ENCODE measurements at places on chromosomes 1 and 21.

DNA sequence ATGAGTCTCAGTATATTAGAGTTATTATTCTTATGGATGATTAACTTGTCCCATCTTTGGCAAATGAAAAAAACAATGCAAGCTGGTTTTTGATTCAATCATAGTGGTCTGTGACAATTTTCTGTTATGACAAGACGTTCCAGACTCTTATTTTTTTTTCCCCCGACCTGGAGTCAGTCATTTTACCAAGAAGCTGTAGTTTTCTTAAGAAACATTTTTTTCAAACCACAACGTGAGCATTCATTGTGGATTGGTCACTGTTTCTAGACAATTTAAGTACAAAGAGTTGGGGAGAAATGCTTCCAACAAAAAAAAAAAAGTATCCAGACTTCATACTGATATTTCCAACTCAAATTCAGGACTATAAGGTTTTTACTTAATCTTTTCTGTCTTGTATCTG is 8.0 kb upstream of the ANGPTL3 start:
- no peak for DNase-seq

DNA sequence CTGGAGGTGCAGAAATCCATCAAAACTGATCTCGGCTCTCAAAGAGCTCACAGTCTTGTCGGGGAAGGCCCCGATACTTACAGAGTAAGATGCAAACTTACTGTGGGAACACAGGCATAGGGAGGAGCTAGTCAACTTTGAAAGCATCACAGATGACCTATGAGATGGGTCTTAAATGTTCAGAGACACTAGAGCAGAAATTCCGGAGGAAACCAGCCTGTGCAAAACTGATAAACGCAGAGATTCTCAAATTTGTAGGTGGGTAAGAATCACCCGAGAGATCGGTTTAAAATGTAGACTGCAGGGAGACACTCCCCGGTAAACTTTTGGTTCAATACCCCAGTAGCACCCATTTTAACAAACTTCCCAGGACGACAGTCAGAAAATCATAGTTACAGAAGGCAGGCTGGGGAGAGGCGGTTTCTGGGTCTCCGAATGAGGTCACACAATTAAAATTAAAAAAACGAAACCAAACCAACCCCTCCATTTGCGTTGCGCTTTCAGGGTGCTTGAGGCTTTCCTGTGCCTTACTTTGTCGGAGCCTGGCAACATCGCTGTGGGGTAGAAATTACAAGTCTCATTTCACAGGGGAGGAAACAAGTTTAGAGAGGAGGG is 755 bp upstream of the THRAP3 start:
- no peak for DNase-seq

- peak; percentile 32 for DNase-seq
These were observed 15.1 kb downstream of the THBS3 start for GRCh38 chr1:155192346-155193274.

- no peak for DNase-seq
These were observed 3.6 kb downstream of the ADGRL2 start for GRCh38 chr1:81804312-81804711.

DNA sequence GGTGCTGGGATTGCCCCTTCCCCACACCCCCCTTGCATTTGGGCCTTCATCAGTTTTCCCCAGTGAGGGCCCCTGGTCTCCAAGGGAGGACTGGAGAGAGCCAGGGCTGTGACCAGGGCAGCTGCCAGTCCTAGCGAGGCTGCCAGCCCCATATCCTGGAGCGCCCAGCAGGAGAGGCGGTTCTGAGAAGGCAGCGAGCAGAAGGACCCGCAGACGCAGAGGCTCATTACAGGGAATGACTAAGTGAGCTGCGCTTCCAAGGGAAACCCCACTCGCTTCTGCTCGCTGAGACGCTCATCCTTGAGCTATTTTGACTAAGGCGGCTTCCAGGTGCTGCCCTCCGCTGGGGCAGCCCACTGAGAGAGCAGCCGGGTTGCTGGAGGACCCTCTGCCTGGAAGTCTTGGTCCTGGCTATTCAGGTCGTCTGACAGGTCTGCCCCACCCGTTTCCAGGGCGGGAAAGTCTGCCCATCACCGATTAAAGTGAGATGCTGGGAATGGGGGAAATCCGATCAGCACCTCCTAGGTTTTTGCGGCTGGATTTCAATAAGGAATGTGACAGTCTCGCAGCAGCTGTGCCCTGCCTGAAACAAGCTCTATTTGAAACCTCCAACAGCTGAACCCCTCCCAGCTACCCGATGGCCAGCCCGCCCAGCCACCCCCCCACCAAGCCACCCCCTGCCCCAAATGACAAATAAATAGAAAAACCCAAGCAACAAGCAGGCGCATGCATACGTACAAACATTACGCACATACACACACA is 2.8 kb downstream of the KCNN3 start:
- DNase-seq = no peak

- DNase-seq = no peak
These were observed 17.5 kb downstream of the PTGFRN start for GRCh38 chr1:116927049-116927798.

DNA sequence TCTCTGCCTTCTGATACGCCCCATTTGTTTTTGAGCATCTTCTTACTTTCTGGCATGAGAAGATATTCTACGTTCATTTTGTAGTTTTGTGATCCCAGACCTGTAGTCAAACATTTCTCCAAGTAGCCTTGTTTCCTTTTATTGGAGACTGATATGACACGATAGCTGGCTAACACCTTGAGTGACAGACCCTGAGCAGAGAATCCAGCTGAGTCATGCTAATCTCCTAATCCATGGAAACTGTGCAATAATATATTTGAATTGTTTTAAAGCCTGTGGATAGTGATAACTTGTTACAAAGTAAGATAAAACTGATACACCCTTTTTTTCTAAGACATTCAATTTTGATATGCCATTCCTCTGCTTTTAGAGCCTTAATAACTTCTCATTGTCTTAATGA is 1.2 kb upstream of the IFI44L start:
- DNase-seq = no peak

DNA sequence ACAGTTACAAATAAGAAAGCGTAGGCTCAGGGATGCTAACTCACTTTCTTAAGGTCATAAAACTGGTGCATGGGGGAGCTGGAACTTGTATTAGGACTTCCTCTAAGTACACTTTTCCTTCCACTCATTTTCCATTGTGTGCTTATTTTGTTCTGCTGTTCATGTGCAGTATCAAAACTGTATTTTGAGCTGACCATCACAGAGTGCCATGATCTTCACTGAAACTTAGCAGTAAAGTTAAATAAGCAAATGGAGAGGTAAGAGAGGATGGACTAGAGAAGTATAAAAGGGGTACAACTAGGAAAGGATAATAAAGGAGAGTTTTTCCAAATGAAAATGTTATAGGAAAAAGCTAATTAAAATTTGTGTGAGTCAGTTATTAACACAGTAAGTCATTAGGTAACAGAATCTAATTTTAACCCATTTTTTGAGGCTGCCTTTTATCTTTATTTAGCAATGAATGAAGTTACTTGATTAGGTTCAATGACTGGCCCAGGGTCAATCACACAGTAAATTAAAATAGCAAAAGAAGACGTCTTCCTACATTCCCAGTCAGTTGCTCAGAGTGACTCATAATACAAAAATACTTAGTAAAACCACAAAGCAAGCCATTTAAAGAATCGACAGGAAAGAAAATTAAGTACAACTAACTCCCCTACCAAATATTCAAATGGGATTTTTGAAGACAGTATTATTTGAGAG is 165.8 kb upstream of the C1orf105 start:
- DNase-seq = no peak

DNA sequence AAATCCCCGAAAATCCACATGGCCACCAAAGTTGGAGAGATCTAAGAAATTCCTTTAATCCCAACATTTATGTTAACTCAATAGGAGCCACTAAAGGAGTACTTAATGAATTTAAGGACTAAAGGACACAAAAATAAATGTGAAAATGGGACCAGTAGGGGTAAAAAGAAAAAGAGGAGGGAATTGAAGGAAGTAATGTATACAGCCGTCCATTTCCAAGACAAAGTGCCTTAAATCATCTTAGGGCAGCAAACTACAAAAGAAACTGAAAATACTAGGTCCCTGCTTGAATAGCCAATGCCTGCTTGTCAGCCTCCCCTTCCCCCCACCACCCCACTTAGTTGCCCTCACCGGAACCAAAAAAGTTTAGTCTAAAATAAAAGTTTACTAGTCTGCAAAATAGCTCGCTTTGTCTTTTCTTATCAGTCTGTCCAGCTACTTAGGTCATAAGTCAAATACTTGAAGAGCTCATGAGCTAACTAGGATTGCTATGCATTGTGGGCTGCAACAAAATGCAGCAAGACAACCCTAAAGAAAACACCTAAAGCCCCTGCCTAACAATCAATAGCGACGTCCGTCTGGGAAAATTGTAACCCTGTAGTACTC is 66.3 kb upstream of the TLR5 start:
- no peak for DNase-seq

GRCh38 chr1:110979154-110979553 is 15.4 kb upstream of the LRIF1 start:
- no peak for DNase-seq

DNA sequence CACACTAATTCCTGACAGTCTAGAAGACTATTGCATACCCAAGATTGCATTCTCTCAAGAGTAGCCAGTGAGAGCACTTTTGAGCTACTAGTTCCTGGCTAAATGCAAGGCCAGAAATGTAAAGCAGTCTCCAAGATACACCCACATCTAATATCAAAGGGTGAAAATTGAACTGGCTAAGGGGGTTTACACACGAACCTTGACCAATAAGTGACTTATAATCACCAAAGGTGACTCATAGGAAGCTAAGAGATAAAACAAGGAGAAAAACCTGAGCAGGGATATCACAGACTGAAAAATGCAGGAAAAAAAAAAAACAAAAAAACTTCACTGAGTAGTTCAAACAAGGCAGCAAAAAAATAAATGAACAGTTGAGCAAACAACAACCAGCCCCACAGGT is 172.2 kb upstream of the RRP15 start:
- no peak for DNase-seq

DNA sequence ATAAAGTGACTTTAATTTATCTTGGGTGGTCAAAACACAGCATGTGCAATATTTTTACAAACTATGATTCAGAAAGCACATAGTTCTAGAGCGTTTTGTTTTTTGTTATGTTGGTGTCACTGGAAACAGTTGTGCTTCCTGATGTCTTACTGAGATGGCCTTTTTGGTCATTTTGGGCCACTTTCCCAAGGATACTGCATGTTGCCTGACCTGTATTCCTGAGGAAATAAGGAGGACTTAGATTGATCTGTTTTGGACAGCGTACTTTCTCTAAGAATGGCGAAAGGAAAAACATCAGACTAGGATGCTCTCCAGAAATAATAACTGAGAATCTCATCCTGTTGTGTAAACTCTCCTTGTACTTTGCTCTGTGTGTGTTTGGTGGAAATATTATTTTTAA is 451.2 kb downstream of the USP25 start:
- no peak for DNase-seq

DNA sequence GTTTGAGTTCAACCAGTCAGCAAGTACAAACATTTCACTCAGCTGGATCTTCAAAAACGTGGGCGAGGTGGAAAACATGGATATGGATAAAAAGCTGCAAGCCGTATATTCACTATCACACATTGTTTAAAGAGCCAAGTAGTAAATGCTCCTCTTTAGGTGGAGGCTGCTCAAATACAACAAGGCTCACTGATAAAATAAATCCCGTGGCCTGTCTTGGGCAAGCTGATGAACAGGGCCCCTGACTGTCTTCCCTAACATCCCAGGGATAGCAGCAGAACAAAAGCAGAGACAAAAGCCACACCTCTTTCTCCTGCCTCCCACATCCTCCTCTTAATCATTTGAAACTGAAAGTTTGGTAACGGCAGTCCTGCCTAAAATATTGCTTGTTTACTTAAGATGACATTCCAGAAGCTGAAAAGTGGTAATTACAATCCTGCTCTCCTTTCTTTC is 357.7 kb downstream of the TTLL7 start:
- no peak for DNase-seq

DNA sequence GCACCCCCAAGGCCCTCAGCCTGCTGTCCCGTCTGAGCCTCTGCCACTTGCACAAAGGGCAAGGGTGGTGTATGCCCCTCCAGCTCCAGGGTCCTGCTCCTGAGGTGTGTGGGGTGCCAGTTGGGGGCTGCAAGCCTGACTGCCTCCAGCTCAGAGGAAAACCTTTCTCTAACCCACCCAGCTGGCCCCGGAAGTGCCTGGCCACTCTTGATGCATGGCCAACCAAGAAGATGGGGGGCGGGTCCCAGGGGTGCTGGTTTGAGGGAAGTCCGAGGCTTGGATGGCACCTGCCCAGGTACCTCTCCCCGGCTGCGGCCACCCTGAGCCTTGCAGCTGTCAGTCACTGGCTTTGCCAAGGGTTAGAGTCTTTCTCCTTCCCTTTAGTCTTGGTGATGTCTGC is 112.6 kb upstream of the TMPRSS2 start:
- no peak for DNase-seq

GRCh38 chr1:37509181-37509580 is 5.4 kb downstream of the MEAF6 start:
- no peak for DNase-seq

- DNase-seq = no peak
These were observed 542.7 kb upstream of the ADGRL4 start for GRCh38 chr1:79549201-79549600.

DNA sequence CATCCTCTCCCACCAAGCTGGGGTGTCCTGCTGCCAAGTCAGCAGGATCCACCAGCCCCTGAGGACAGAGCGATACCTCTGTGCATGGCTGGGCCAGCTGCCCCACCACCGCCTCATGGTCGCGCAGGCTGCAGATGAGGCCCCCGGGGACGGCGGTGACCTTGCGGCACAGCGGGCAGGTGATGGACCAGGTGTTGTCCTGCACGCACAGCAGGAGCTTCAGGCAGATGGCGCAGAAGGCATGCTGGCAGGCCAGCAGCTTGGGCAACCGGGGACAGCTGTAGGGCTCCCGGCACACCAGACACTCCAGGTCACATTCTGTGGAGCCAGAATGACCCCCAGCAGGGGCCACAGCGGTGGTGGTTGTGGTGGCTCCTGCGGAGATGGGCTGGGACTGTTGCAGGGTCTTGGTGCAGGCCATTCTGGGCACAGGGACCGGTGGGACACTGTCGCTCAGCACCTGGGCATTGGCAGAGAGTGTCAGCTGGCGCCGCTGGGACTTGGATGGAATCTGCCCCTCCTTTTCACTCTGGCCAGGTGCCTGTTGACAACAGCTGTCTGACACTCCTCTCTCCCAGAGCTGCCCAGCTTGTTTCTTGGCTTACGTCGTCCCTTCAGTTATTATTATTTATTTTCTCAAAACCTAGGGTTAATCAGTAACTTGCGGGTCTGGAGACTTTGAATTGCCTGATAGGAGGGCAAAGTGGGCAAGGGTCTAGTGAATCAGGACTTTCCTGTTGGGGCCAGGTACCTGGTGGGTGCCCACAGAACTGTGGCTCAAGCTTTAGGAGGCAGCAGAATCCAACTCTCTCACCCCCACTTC is at the start of gene RNF186:
RNF186 (minus strand) TSS at position 603 of the 823 bp plus-strand sequence; CDS start at position 421, 182 bp downstream.
- DNase-seq = no peak

- DNase-seq = no peak
These were observed 10.4 kb downstream of the SSU72 start for GRCh38 chr1:1564268-1564667.
